ENCODE measurements at places on chromosomes 5 and 9.

- DNase-seq = peak; percentile 55
These were observed 395.9 kb downstream of the SEMA5A start for GRCh38 chr5:9149988-9150387.

GRCh38 chr9:16753256-16753655 lies 117.2 kb downstream of the BNC2 start:
- no peak for DNase-seq

DNA sequence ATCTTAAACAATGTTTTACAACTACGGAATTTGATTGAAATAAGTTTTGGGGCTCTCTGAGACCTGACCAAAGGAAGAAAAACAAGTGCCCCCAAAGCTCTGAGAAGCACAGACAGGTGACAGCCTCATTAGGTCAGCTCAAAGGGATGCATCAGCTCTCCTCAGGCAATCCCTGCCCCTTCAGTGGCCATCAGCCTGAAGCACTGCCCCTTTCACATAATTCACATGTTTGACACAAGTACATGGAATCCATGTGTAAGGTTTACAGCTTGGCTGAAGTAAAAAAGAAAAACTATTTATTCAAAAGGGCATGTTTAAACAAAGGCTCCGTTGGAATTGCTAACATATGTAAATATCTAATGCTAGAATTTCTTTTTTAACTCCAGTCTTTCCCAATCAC lies 56.3 kb downstream of the TSSK1B start:
- DNase-seq = no peak

- DNase-seq = no peak
These were observed 20.5 kb downstream of the MRPL36 start for GRCh38 chr5:1779021-1779680.

DNA sequence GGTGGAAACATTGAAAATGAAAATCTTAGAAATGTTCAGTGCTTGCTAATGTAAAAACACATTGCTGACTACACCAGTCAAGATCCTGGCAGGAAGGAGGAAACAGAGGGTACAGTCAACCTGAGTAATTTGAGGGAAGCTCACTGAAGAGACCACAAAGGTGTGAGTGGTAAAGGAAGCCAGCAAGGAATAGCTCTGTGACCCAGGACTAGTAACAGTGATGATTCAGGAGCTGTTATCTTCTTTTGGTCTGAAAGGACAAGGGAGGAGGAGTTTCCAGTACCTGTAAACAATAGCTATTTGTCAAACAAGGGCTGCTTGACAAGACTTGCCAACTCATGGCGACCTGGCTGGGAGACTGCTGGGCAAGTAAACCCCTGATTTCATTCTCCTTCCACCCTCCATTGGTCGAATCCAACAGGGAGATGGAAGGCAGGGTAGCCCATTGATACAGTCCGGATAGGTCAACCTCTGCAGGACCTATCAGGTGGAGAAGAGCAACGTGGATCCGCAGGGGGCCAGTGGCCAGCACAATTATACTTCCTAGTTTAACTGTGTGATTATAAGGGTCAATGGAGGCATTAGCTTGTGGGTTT lies 68.1 kb downstream of the MAMDC2 start:
- no peak for DNase-seq

DNA sequence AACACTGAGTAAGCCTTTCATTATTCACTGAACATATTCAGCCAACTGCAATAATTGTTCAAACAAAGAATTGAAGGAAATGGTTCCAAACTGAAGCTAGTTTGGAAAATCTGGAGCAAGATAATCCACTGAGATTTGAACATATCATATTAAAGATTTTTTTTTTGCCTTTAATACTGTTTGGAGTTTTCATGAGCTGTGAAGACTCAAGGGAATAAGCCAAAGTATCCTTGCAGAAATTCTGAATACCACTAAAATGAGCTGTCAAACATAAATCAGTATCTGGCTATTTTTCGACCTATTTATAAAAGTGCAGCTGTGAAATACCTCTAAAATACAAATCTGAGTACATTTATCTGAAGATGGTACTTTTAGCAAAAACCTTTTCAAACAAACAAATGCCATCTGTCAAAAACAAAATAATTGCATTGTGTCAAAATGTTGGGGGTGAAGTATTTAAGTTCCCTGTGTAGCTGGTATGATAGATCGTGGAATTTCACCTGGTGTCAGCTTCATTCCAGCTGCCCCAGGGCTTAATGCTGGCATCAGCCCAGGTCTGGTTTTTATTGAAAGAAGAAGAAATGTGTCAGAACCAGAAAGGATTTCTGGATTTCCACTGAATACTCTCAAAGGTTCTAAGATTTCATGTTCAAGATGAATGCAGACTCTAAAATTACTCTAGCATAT lies 149.0 kb upstream of the GRAMD2B start:
- DNase-seq = no peak

DNA sequence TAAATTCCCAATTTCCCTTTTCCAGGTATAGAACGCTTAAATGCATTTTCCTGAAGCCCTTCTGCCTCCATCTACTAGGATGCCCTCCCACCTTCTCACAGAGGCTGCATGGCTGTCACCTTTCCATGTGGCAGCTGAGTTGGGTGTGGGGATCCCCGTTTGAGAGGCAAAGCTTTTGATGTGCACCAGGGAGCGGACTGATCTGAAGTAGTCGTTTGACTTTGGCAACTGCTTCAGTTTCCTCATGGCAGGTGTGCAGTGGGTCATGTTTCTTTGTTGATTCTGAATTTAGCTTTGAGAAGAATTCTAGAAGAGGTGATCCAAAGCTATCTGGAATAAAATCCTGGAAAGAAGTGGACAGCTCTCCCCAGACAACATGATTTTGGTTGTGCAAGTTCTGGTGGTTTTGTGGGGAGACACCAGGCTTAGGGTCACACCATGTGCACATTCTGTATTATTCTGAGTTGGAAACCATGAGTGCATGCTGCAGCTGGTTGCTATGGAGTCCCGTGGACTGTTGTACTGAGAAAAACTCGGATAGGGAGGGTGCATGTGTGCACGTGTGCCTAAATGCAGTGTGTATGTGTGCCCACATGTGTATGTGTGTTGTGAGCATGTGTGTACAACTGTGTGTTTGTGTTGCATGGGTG lies 63.5 kb downstream of the GADD45G start:
- DNase-seq = no peak

DNA sequence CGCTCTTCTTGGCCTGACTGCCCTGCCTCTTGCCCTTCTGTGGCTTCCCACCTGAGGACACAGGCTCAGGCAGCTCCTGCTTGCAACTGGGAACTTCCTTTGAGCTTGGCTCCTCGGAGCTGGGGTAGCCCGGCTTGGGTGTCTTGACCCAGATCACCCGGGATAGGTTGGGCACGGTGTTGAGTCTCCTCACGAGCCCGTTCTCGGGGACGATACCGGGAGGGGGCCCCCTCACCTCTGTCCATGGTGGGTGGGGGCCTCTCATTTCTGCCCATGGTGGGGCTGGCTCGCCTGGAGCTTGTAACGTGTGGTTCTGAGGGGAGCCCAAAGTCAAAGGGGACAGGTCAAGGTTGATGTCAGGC lies 7.8 kb upstream of the DDX41 start:
- DNase-seq = no peak

GRCh38 chr5:136104306-136104965 lies 28.2 kb upstream of the SMAD5 start:
- DNase-seq = no peak

DNA sequence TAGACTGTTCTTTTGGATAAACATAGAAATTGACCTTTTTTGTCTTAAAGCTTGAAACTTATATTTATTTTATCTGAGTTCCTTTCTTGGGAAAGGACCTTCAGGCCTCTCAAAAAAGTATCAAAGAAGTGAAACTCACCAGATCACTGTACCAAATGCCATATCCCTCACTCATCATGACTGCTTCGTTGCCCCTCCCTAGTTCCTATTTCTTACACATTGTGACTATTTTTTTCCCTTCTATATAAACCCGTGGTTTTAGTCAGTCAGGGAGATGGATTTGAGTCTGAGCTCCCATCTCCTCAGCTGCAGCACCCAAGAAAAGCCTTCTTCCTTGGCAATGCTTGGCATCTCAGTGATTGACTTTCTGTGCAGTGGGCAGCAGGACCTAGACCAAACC lies 129.4 kb downstream of the LPAR1 start:
- DNase-seq = no peak

- no peak for DNase-seq
These were observed 11.4 kb downstream of the TMEM245 start for GRCh38 chr9:109108318-109108717.

- no peak for DNase-seq
These were observed 122.4 kb upstream of the NMUR2 start for GRCh38 chr5:152527358-152528052.
